ENCODE measurements at places on chromosomes 1 and 21.

GRCh38 chr1:113545210-113545609 lies 154.9 kb downstream of the MAGI3 start:
- DNase-seq = no peak

- DNase-seq = no peak
These were observed 67.8 kb upstream of the POU3F1 start for GRCh38 chr1:38114241-38115026.

GRCh38 chr1:109470245-109470644 lies 3.9 kb downstream of the SYPL2 start:
- DNase-seq = no peak

GRCh38 chr1:211621447-211622198 lies 42.7 kb upstream of the SLC30A1 start:
- DNase-seq = peak; percentile 30

GRCh38 chr1:95007687-95008086 lies 65.1 kb downstream of the ALG14 start:
- no peak for DNase-seq

DNA sequence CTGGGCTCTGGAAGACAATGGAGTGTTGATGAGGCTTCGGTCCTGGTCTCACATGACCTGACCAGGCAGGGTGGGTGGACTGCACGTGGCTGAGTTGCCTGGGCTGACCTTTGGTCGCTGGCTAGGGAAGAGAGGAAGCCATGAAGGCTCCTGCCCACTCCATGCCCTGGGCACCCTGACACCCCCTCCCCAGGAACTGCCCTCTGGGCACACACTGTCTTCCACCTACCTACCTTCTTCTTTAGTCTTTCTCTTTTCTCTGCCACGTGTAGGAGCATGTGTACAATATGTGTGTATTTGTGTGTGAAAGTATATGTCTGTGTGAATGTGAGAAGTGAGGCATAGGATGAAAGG lies 15.1 kb downstream of the POU3F1 start:
- no peak for DNase-seq

DNA sequence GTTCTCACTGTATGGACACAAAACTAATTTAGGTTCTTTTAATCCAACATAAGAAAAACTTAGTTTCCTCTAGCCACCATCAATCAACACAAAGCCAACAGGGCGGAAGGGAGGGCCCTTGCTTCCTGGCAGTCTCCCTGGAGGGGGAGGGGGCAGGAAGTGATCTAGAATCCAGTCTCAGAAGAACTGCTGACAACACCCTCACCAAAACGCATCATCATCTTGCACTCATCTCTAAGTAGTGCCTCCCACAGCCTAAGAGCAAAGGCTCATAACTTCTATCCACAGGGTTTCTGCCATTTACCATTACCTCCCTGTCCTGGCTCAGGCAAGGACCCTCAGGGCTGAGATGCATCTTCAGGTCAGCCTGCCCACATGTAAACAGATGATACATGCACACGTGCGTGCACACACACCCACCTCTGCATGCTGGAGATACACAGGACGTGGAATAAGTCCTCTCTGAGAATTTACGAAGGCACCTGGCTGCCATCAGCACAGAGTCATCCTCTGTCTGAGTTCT lies 20.5 kb downstream of the HIVEP3 start:
- DNase-seq = peak; percentile 27

GRCh38 chr1:64147045-64147724 lies 56.2 kb upstream of the UBE2U start:
- no peak for DNase-seq

DNA sequence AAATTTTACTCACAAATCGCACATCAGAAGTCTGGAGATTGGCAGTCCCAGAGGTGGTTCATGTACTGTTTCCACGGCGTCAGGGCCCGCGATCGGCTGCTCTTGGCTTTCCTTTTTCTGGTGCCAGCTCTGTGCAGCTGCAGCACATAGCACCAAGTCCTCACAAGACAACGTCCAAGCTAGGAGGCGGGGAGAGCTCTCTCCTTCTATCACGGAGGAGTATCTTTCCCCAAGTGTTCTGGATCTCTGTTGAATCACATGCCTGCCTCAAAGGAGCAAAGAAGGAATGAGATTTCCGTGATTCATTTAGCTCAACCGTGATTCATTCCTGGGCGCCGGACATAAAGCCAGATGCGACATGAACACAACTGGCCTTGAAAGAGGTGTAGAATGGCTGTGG lies 25.5 kb downstream of the MT1HL1 start:
- DNase-seq = no peak

- no peak for DNase-seq
These were observed 13.0 kb downstream of the NES start for GRCh38 chr1:156664046-156664766.

- peak; percentile 12 for DNase-seq
These were observed 245.0 kb upstream of the OLFM3 start for GRCh38 chr1:102241431-102242338.

DNA sequence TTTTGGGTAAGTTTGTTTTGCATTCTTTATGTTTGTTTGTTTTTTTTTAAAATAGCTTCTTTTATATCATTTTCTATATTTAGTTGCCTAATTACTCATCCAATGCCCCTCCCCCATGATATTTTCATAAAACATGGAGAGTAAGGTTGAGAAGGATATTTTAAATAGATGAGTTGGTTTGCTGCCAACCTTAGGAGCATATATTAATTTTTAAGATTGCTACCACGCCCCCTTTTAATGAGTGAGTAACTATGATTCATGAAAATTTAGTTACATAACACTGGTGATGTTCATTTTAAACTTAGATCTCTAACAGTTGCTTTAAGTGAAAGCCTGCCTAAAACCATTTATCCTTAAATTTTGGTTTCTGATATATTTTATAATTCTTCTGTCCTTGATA lies 18.7 kb downstream of the TMEM50A start:
- no peak for DNase-seq

- DNase-seq = no peak
These were observed 143.8 kb downstream of the SDCCAG8 start for GRCh38 chr1:243399561-243400155.

GRCh38 chr1:32201011-32201855 lies 838 bp downstream of the CCDC28B start:
- peak; percentile 85 for DNase-seq
